ENCODE measurements at places on chromosomes 2 and 18. TPM values are rescaled to one million over a fixed set of nuclear protein-coding genes. Genes with fewer than 3 reads are reported as not detected.

The STEAP3 gene
- 0.09 TPM for total RNA-seq

The GAD1 gene
- 8.0 TPM for total RNA-seq

The APLF gene
- 2.9 TPM for total RNA-seq

The ADD2 gene
- 4.0 TPM for total RNA-seq

The SIX3 gene
- 0.14 TPM for total RNA-seq

The IMP4 gene
- 88.3 TPM for total RNA-seq

The EGR4 gene
- 0.07 TPM for total RNA-seq

The FBXO15 gene
- total RNA-seq = 0.41 TPM

The IL36RN gene
- total RNA-seq = not detected

The PLCD4 gene
- total RNA-seq = 0.30 TPM

The DSC3 gene
- not detected for total RNA-seq

The REG1A gene
- not detected for total RNA-seq

The SKOR2 gene
- not detected for total RNA-seq

The NTSR2 gene
- total RNA-seq = not detected

The SLC9A4 gene
- 0.11 TPM for total RNA-seq

The MYO1B gene
- 2.8 TPM for total RNA-seq

The FARSB gene
- 32.1 TPM for total RNA-seq

The CYP26B1 gene
- not detected for total RNA-seq

The TMEM150A gene
- total RNA-seq = 2.2 TPM

The SLC66A3 gene
- total RNA-seq = 13.6 TPM

The TUBA3E gene
- total RNA-seq = not detected

The PLB1 gene
- 2.0 TPM for total RNA-seq

The DYNC1I2 gene
- 52.0 TPM for total RNA-seq

The SLC4A5 gene
- total RNA-seq = 0.86 TPM

The LIPG gene
- not detected for total RNA-seq

The LYPD6 gene
- total RNA-seq = not detected

The CPS1 gene
- total RNA-seq = 1.0 TPM

The CFAP221 gene
- total RNA-seq = not detected

The MRPL19 gene
- 43.1 TPM for total RNA-seq

The FHOD3 gene
- not detected for total RNA-seq

The TXNL1 gene
- total RNA-seq = 60.3 TPM

The AGXT gene
- not detected for total RNA-seq

The ACMSD gene
- not detected for total RNA-seq

The ROCK2 gene
- 22.1 TPM for total RNA-seq

The PSMA8 gene
- total RNA-seq = 1.7 TPM

The HS6ST1 gene
- 15.4 TPM for total RNA-seq

The ING5 gene
- total RNA-seq = 41.2 TPM

The TRAPPC12 gene
- total RNA-seq = 90.0 TPM

The SERPINB3 gene
- not detected for total RNA-seq

The ABCB11 gene
- not detected for total RNA-seq

The PCARE gene
- total RNA-seq = not detected

The ESPNL gene
- 0.14 TPM for total RNA-seq

The TSPYL6 gene
- total RNA-seq = not detected

The POTEF gene
- total RNA-seq = not detected

The GTF2A1L gene
- total RNA-seq = not detected

The C18orf54 gene
- total RNA-seq = 8.9 TPM

The KCNJ3 gene
- not detected for total RNA-seq

Measured in T-helper 2 cell treated with Interferon-gamma antibody and Interleukin-4, amounts not matched to agents 100 ng/mL and 5 ng/mL, for 36 hours (primary cell).